NCI-H187 (cell line): ENCODE measurements at places on chromosomes 5 and 9.

GRCh38 chr5:157476702-157477408, 16.8 kb downstream of the NIPAL4 start:
- DNase-seq, result no peak

DNA sequence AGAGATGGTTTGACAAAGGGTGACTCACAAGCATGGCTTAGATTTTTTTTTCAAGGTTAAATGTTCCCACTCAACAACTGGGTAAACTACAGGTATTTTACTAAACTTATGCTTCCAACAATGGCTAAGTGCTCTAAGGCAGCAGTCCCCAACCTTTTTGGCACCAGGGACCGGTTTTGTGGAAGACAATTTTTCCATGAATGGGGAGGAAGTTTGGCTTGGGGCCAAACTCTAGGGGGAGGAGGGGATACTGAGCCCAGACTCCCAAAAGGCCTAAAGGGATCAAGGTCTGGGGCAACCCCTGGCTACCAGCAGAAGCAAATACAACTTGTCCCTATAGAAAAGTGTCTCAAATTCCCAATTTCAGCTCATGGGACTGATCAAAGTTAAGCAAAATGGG, 32.0 kb upstream of the HSD17B3 start:
- DNase-seq, result no peak

DNA sequence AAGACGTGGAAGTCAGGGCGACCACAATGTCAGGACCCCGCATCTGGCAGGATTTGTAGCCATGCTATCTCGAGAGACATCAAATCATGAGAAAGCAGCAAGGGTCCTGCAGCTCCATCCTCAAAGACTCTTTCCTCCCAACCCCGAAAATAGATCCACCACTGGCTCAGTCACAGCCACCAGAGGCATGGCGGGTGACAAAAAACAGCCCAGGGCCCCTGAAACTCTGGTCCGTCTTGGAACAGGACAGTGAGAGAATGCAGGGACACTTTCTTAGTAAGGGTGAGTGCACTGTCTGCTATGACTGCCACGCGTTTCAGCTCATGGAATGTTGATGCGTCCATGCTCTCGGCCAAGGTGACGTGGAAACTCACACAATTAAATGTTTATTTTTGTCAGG, 220.9 kb downstream of the IRX2 start:
- DNase-seq, result no peak

- DNase-seq, result no peak
Measured at GRCh38 chr9:133523106-133523505, 1.7 kb downstream of the MYMK start.

DNA sequence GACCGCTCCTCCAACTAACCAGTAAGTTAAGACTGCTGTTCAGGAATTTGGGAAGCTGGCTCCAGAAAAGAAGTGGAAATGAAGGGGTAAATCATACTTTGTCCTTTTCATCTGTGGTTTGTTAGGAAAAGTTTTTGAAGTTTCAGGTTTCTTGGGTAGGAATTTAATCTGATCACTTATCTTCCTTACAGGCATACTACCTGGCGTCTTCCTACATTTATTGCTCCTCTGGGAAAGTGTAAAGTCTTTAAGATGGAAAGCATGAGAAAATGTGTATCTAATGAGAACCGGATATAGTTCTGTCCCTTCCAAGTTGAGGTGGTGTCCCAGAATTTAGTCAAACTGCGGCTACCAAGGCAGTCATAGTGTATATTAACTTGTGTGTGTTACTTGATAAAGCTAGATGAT, 1.3 kb downstream of the RASA1 start:
- DNase-seq, result no peak

- no peak for DNase-seq
Measured at GRCh38 chr9:137397675-137398423, 25.1 kb downstream of the EXD3 start.

DNA sequence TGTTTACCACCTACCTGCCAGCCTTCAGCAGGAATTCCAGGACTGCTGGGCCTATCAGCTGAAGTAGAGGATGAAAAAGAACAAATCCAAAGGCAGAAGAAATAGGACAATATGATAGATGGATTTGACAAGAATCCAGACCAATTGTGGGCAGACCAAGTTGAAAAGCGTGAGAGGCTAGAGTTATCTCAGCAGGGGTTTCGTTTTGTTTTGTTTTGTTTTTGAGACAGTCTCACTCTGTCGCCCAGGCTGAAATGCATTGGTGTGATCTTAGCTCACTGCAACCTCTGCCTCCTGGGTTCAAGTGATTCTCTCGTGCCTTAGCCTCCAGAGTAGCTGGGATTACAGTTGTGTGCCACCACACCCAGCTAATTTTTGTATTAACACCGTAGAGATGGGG, 113.2 kb downstream of the PALM2AKAP2 start:
- DNase-seq, result no peak

- DNase-seq, result no peak
Measured at GRCh38 chr5:122674385-122674784, 100.5 kb upstream of the SNX2 start.

GRCh38 chr9:87872079-87872624, 10.5 kb upstream of the SPATA31E1 start:
- DNase-seq, result no peak

DNA sequence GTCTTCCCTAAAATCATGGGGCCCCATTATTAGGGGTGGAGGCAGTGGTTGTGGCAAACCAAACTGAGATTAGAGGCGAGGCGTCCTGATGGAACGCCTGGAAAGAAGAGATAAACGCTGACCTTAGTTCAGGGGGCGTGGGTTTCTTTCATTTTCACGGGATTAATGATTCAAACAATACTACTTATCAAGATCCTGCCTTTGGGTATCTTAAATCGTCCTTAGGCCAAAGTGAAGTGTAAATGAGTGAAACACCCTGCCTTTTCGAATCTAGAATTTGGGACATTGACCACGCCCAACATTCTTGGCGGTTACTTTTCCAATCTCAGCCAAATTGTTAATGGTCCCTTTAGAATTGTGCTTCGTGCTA, 1.0 kb upstream of the UBTD2 start:
- DNase-seq, result no peak
